ENCODE measurements at places on chromosomes 16 and 17.
A peak's percentile ranks its signal among the peaks of the same experiment; 100 is the strongest.

- no peak for DNase-seq
These were observed 230.6 kb upstream of the HSBP1 start for GRCh38 chr16:83577078-83577745.

DNA sequence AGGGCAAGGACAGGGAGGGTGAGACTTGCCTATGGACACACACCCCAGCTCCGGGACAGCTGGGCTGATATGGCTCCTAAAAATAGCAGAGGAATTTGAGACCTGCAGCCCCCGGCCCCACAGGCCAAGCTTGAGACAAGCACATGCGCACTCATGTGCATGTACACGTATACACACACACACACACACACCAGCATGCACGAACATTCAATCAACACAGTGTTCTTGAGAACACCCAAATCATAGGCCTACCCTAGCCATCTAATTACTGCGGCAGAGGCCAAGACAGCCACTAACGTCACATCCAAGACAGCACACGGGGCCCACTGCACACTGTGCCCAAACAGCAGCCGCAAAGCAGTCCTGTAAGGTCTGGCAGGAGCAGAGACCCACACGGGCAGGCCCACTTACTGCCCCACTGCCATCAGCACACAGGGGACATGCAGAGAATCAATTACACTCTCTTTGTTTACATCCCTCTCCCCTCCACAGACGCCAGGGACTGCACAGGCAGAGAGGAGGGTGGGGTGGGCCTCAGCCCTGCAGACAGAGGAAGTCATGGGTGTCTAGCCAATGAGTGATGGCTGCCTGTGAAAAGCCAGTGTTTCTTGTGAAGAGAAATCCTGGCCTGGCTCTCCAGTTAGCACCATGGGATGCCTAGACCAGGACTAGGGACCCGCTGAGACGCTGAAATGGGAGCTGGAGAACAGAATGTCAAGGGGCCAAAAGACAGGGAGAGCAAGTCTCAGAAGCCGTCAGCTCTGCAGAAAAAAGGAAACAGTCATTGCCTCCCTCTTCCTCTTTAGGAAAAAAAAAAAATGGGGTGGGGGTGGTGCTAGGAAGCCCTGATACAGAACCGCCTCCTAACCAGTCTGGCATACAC is 39.3 kb downstream of the MYO18A start:
- DNase-seq: peak; percentile 35

- DNase-seq: no peak
These were observed 956.3 kb upstream of the SOX9 start for GRCh38 chr17:71164561-71164960.

GRCh38 chr17:66807182-66807581 is 27.7 kb upstream of the CACNG5 start:
- DNase-seq: no peak

DNA sequence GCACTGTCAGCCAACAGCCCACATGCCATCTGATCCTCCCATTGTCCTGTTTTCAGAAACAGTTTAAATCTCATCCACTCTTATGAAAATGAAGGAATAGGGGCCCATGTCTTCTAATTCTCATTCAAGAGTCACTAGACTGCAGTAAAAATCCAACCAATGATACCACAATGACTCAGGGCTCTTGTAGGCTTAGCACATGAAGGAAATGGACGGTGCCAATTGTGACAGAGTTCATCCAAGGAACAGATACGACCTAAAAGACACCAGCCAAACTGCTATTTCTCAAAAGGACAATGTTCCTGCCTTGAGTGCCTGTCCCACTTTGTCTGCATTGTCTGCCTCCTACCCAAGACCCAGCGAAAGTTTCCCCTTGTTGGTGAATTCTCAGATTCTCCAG is 204.8 kb upstream of the COX10 start:
- no peak for DNase-seq

DNA sequence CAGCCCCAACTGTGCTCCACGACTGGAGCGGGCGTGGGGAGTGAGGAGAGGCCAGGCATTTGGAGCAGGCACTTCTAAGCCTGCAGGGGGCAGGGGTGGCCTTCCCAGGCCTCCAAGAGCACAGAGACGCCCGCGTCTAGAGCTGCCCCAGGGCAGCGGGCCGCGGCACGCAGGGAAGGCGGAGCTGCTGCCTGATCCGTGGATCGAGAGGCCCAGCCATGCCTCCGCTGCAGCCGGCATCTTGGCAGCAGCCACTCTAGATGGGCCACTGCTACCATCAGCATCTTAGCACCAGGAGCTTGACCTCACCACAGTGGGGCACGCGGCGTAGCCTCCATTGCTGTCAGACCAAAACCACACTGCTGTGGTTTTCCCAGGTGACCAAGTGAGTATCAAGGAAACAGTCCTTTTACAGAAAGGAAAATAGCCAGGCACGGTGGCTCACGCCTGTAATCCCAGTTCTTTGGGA is 20.4 kb upstream of the WDR45B start:
- DNase-seq: peak; percentile 80

DNA sequence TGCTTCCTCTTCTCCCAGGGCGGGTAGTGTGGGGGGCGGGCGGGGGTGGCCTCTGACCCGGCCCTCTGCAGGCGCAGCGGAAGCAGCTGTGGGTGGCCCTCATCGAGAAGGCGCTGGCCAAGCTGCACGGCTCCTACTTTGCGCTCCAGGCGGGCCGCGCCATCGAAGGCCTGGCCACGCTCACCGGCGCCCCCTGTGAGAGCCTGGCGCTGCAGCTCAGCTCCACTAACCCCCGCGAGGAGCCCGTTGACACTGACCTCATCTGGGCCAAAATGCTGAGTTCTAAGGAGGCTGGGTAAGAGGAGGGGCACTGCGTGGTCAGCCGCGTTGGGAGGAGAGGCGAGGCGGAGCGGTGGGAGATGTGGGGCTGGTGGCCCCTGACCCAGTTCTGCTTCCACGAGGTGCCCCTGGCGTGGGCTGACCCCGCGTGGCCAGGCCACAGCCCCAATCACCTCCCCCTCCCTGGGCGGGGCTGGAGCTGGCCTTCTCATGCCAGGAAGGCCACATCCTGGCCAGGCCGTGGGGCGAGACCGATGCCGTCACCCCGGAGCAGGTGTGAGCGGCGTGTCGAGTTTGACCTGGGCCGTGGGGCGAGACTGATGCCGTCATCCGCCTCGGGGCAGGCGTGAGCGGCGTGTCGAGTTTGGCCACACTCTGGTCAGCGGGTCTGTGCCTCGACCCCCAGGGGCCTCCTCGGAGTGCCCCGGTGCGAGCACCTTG is 10.5 kb upstream of the PRR35 start:
- DNase-seq: no peak

DNA sequence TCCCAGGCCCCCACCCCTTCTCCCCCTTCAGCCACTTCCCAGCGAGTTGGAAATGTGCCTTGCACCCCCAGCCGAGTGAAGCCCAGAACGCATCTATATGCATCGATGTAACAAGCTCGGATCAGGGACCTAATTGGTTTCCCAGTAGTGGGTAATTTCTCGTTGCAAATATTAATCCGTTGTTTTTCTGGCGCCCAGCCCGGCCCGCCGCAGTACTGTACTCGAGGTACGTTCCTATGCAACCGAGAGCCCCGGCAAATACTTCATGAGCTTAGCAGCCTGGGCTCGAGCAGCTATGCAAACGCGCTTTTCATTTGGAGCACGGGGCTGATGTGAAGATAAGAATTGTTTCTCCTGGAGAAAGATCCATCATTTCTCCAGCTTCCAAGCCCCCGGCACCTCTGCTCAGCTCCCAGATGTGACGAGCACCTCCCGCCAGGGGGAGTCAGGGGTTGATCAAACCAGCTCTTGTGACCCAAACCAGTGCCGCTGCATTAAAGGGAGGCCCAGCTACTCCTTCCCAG is 229.8 kb downstream of the KATNIP start:
- DNase-seq: no peak

DNA sequence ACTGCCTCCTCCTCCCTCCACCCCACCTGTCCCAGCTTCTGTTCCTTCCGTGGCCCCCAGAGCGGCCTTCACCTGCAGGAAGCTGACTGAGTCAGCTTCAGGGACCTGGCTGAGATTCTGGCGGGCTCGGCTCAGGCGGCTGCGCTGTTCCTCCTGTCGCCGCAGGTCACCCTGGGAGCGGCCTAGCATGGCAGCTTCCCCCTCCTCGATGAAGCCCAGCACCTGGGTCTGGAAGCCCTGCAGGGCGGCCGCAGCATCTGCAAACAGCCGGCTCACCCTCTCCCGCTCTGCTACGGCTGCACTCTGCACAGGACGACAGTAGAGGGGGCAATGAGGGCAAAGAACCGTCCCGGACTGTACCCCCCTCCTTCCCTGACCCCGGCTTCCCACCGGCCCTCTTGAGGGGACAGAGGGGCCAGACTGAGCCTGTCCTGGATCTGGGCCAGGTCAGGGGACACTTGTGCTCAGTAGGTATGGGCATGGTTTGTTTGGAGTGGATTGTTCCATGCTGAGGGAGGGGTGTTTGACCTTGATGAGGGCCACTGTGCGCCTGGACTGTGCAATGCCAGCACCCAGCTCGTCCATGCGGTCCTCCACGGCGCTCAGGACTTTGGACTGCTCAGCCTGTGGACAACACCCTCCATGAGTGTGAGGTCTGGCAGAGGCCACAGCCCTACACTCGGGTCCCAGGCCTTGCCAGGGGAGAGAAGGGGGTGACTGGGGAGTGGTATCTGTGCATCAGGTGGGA is 2.0 kb downstream of the TRIM47 start:
- peak; percentile 93 for DNase-seq

- no peak for DNase-seq
These were observed 33.4 kb upstream of the RBBP6 start for GRCh38 chr16:24505959-24506358.

DNA sequence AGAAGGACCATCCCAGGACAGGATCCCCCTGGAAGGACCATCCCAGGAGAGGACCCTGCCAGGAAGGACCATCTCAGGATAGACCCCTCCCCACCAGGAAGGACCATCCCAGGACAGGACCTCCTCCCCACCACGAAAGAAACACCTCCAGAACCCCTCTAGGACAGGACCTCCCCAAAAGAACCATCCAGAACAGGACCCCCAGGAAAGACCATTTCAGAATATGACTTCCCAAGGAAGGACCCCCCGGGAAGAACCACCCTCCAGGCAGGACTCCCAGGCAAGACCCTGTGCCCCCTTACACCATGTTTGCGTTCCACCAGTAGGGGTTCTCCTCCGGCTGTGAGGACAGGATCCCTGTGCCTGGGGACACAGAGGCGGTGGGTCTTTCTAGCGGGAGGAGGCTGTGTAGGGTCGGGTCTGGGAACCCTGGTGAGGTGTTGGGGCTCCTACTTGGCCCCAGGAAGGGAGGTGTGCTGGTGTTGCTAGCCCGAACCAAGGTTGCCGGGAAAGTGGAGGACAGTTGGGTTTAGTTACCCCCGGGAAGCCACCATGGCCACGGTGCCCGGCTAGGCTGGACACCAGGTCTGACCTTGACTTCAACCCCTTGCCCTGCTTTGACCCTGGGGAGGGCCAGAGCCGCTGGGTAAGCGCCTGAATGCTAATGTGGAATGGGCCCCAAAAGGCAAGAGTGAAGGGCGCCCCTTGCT is 2.2 kb downstream of the NOTUM start:
- no peak for DNase-seq

- DNase-seq: no peak
These were observed 20.9 kb upstream of the NSRP1 start for GRCh38 chr17:30095507-30096244.

DNA sequence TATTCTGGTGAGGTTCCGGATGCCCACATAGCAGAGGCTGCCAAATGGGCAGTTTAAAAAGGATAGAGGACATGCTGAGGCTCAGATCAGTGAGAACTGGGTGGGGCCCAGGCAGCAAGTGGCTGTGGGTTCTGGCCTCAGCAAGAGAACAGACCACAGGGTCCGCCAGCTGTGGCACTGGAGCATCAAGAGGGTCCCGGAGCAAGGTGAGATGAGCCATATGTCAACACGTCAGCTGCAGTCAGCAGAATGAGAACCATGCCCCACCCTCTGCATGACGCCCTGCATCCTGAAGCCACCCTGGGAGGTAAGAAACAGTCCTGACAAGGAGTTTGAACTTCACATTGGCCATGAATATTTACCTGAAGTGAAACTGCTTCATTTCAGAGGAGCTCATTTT is 20.1 kb upstream of the CCL5 start:
- no peak for DNase-seq

GRCh38 chr17:54979657-54980056 is 11.1 kb downstream of the STXBP4 start:
- DNase-seq: no peak

- no peak for DNase-seq
These were observed 115.9 kb downstream of the ANKRD11 start for GRCh38 chr16:89374393-89374960.

- no peak for DNase-seq
These were observed 31.4 kb downstream of the ANKRD11 start for GRCh38 chr16:89458967-89459366.

- DNase-seq: no peak
These were observed 157.0 kb downstream of the CPPED1 start for GRCh38 chr16:12646490-12647274.

- DNase-seq: no peak
These were observed 58.9 kb upstream of the LRRC37A3 start for GRCh38 chr17:64978138-64978537.

DNA sequence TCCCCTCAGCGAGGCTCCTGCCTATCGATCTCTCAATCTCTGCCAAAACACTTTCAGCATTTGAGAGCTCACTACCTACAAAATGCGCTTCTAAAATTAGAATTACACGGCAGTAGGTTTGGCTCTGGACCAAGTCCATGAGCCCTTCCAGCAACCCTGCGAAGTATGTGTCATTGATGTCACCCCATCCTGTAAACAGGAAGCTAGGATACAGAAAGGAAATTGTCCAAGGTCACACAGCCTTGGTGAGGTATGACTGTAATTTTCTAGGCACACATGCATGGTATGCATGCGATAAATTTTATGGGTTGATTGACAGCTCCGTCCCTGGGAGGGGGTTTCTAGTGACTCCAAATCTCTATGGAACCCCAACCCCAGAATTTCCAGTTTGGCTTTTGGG is 330.3 kb upstream of the CDH5 start:
- no peak for DNase-seq

DNA sequence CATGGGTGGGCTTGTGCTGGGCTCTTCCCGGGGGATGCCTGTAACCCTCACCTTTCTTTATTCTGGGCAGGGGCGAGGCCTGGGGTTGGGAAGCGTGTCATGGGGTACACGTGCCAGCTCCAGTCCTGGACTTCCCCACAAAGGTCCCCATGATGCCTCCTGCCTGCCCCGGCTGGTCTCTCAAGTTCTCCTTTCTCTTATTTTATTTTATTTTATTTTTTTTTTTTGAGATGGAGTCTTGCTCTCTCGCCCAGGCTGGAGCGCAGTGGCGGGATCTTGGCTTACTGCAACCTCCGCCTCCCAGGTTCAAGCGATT is 8.6 kb downstream of the ATP2A3 start:
- DNase-seq: no peak

- no peak for DNase-seq
These were observed 4.3 kb upstream of the MYL4 start for GRCh38 chr17:47204722-47205418.

GRCh38 chr17:35175638-35176415 is 18.4 kb downstream of the SLC35G3 start:
- DNase-seq: no peak

Measured in left colon (tissue), 2 donors.